ENCODE measurements at places on chromosomes 1 and 21.

- no peak for DNase-seq
- no peak overlapping the region for H3K4me3 ChIP-seq
- no peaks in the 10 kb centered on the region for H3K4me1 ChIP-seq
- H3K27ac ChIP-seq: no peak overlapping the region
Observed at GRCh38 chr1:110506541-110506940, 12.4 kb downstream of the KCNA10 start.

DNA sequence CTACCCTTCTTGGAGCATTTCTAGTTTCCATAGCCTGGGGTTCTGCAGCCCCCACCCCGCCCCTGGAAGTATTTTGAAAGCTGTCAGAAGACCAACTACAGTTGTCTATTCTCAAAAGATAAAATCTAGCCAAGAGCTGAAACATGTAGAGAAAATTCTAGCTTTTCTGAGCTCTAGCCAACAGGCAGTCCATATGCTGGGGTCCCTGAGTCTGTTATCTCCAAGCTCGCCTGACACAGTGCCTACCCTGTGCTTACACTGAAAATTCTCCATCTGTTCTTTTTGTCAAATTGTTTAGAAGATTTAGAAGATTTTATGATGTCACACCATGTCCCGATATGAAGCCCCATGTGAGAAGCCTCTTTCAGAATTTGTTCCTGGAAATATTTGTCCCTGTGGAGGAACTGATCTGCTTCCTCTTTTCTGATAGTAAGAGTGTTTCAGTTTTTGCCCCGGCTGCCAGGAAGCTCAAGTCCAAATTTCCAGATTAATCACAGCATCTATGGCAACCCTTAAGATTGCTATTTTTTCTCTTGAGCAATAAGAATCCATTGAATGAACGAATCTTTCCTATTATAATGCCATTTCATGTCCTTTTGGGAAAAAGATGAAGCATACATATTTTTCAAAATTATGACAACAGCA is 23.7 kb upstream of the CSF3R start:
- no peaks in the 10 kb centered on the region for H3K4me1 ChIP-seq
- H3K36me3 ChIP-seq: no peaks in the 10 kb centered on the region
- no peak overlapping the region for H3K27ac ChIP-seq
- H3K27me3 ChIP-seq: peaks cover 8% of the 10 kb centered on the region
- DNase-seq: no peak

DNA sequence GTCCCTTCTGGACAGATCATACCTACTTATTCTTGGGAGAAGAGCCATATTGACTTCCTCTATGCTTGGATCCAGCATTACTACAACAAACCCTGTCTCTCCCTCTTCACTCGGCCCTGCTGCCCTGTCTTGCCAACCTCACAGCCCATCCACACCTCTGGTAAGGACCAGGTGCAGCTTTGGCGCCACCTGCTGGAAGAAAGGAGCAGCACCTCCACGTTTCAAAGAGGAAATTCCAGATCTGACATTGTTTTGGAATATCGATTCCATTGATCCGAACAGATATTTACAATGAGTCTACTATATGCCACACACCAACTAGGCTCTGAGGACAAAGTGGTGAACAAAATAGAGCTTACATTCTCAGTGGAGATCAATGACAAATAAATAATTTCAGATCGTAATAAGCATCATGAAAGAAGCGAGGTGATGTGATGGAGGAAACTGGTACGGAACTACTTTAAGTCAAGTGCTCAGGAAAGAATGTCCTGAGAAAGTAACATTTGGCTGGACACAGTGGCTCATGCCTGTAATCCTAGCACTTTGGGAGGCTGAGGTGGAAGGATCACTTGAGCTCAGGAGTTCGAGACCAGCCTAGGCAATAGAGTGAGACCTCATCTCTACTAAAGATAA is 18.7 kb downstream of the MFSD2A start:
- no peak overlapping the region for H3K4me3 ChIP-seq
- H3K27ac ChIP-seq: no peak overlapping the region
- peaks cover 16% of the 10 kb centered on the region for H3K36me3 ChIP-seq
- peaks cover 2% of the 10 kb centered on the region for H3K27me3 ChIP-seq
- peaks cover 6% of the 10 kb centered on the region for H3K4me1 ChIP-seq
- DNase-seq: peak; percentile 55

DNA sequence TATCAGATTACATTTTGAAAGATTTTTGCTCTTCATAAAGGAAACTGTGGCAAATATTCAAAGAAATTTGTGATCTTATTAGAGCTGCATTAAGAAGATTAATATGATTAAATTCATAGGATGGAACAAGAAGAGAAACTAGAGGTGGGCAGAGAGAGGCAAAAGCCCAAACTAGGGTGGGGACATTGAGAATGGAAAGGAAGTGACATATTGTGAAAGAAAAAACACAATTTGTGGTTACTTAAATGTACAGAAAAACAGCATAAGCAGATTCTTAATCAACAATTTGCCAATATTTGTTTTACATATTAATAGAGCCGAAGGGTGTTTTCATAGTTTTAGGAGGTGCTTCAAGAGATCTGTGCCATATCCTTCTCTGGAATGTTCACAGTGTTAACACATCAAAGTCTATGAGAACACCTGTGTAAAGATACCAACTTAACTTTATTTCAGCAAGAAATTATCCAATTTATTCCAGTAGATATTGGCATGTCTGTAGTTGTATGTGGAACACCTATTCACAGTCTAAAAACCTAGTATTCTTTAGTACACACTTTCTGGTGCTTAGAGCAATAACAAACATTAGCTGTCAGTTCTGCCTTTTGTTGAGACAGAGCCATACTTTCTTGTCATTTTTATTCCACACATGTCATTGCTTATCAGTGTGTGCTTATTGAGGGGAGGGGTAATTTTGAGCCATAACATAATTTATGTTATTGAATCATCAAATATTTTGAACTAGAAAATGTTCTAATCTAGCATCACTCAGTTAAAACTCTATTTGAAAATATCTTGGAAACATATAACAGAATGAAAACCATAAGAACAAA is 401.5 kb downstream of the PTPRC start:
- peaks cover 56% of the 10 kb centered on the region for H3K4me1 ChIP-seq
- H3K27ac ChIP-seq: peak overlapping the region; percentile 82
- no peaks in the 10 kb centered on the region for H3K27me3 ChIP-seq
- no peak for DNase-seq
- H3K36me3 ChIP-seq: peaks cover 17% of the 10 kb centered on the region

DNA sequence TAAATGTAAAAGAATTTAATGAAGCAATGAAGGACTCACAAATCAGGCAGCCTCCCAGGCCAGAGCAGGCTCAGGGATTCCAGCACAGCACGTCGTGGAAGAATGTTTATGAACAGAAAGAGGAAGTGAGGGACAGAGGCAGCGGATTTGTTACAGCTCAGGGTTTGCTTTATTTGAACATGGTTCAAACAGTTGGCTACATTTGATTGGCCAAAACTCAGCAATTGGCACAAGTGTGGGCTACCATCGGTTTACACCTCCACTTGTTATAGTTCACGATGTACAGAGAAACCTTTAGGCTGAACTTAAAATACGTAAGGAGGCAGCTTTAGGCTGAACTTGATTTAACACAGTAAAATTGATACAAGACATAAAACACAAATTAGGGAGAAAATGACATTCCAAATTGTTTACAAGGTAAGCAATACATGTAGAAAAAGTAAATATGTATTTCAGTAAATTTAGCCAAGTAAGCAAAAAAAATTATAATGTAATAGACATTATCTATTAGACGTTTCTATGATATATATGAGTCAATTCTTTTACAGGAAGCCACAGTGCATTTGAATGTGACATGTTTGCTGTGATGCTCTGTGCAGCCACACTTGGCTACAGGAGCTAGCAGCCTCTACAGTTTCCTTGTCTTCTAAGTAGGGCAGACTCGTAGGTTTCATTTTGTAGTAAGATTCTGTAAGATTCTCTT is 126.5 kb downstream of the ADSS2 start:
- H3K4me1 ChIP-seq: peaks cover 62% of the 10 kb centered on the region
- peak overlapping the region; percentile 68 for H3K4me3 ChIP-seq
- H3K27me3 ChIP-seq: peaks cover 3% of the 10 kb centered on the region
- peak overlapping the region; percentile 92 for H3K27ac ChIP-seq

DNA sequence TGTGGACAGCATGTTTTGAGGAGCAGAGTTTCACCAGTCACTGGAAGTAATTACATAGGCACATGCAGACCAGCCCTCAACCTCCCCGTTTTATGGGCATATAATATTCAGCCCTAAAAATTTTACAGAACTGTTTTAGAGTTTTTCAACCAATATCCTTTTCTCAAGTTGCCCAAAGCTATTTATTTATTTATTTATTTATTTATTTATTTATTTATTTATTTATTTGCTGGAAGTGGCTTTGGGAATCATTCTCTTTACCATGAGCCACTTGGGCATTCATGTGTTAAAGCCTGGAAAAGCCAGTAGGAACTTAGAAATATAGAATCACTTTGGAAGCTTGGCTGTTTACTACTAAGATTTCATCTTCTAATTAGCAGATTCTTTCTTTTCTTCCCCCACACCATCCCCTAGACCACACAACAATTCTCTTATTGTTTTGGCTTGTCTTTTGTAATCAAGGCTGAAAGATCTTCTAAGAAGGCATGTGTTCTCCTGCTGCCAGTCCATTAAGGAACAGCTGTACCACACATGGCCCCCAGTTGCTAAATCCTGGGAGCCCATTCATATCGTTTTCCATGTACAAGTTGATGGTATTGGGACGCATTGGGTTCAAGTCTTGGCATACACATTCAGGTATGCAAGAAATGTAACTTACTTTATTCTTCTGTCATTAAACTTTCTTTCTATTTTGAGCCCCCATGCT is 220.0 kb downstream of the PAPPA2 start:
- no peak for DNase-seq
- H3K27me3 ChIP-seq: no peaks in the 10 kb centered on the region
- no peaks in the 10 kb centered on the region for H3K4me1 ChIP-seq
- H3K36me3 ChIP-seq: no peaks in the 10 kb centered on the region
- no peak overlapping the region for H3K27ac ChIP-seq

DNA sequence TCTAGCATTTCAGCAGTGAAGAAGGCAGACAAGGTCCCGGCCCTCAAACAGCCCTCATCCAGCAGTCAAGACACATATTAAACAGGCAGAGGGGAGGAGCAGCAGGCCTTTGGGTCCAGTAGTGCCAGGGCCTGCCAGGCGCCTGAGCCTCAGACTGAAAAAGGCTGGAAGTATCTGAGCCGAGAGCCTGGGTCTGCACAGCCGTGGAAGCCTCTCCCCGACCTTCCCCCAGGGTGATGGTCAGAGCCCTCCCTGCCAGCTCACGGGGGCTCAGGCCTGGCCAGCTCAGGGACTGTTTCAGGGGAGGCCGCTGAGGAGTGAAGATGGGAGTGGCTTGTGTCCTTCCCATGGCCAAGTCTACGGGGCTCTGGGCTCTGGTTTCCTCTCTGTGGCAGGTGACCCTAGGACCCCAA is 565.2 kb downstream of the PTPRU start:
- no peaks in the 10 kb centered on the region for H3K4me1 ChIP-seq
- H3K27me3 ChIP-seq: peaks cover 2% of the 10 kb centered on the region
- no peak overlapping the region for H3K4me3 ChIP-seq
- DNase-seq: no peak
- H3K27ac ChIP-seq: no peak overlapping the region

DNA sequence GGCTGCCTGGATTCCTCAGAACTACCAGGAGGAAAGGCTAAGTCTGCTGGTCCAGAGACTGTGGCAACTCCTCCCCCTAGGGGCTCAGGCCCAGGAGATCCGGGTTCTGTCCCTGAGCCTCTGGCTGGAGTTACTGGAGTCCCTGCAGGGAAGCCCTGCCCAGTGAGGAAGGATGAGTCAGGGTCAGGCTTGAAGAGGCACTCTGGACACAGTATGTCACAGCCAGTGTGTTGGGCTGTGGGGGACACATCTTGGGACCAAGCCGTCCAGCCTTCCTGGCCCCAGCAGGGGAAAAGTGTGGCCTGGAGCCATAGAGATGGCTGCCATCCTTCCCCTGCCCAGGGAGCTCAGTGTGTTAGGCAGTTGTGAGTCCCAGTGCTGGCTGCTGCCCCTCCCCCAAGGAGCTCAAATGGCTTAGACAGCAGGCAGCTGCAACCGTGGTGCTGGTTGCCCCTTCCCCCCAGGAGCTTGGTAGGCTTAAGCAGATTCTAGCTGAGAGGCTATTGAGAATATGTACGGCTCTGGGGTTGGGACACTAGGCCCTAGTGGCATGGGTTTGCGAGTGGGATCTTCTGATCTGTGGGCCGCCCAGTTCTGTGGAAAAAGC is 28.2 kb upstream of the RABGAP1L start:
- H3K4me3 ChIP-seq: no peak overlapping the region
- no peaks in the 10 kb centered on the region for H3K4me1 ChIP-seq
- no peak for DNase-seq
- peaks cover 11% of the 10 kb centered on the region for H3K27me3 ChIP-seq
- H3K36me3 ChIP-seq: no peaks in the 10 kb centered on the region

DNA sequence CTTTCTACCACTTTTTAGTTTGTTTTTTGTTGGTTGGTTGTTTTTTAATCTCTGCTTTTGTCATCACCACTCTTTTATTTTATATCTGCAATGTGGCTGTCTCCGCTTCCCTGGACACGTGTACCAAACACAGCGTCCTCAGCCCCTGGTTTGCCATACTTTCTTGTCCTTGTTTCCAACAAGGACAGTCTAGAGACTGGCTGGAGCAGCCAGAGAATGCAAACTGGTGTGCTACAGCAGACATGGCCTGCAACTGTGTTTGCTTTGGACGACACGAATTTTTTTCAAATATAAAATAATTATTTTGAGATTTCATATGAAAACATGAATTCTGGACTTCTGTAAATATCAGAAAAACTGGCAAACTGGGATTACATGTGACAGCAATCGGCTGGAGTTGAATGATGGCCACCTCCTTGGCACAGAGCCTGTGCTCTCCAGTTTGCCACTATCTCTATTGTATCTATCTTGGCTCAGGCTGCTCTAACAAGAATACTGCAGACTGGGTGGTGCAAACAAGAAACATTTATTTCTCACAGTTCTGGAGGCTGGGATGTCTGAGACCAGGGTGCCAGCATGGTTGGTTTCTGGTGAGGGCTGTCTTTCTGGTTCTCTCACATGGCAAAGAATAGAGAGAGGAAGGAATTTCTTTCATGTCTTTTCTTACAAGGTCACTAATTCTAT is 34.6 kb upstream of the POU2F1 start:
- H3K27ac ChIP-seq: no peak overlapping the region
- no peak for DNase-seq
- no peaks in the 10 kb centered on the region for H3K36me3 ChIP-seq
- peaks cover 15% of the 10 kb centered on the region for H3K27me3 ChIP-seq
- H3K4me3 ChIP-seq: no peak overlapping the region
- H3K4me1 ChIP-seq: no peaks in the 10 kb centered on the region

- no peak for DNase-seq
- peaks cover 37% of the 10 kb centered on the region for H3K4me1 ChIP-seq
- no peak overlapping the region for H3K4me3 ChIP-seq
Observed at GRCh38 chr1:53406551-53407235, 52.5 kb upstream of the DMRTB1 start.

GRCh38 chr1:8032366-8032910 is 6.3 kb upstream of the ERRFI1 start:
- no peak overlapping the region for H3K4me3 ChIP-seq
- H3K27ac ChIP-seq: no peak overlapping the region
- H3K36me3 ChIP-seq: no peaks in the 10 kb centered on the region
- peaks cover 25% of the 10 kb centered on the region for H3K27me3 ChIP-seq
- DNase-seq: no peak

GRCh38 chr1:43144237-43144636 is 27.9 kb downstream of the EBNA1BP2 start:
- H3K4me1 ChIP-seq: no peaks in the 10 kb centered on the region
- H3K36me3 ChIP-seq: no peaks in the 10 kb centered on the region
- no peak overlapping the region for H3K27ac ChIP-seq
- no peak overlapping the region for H3K4me3 ChIP-seq
- no peak for DNase-seq

GRCh38 chr1:186943891-186944686 is 115.3 kb downstream of the PLA2G4A start:
- peaks cover 7% of the 10 kb centered on the region for H3K27me3 ChIP-seq
- H3K27ac ChIP-seq: no peak overlapping the region
- DNase-seq: no peak
